Brain pericyte (primary cell): ENCODE measurements at places on chromosomes 3 and 15.

DNA sequence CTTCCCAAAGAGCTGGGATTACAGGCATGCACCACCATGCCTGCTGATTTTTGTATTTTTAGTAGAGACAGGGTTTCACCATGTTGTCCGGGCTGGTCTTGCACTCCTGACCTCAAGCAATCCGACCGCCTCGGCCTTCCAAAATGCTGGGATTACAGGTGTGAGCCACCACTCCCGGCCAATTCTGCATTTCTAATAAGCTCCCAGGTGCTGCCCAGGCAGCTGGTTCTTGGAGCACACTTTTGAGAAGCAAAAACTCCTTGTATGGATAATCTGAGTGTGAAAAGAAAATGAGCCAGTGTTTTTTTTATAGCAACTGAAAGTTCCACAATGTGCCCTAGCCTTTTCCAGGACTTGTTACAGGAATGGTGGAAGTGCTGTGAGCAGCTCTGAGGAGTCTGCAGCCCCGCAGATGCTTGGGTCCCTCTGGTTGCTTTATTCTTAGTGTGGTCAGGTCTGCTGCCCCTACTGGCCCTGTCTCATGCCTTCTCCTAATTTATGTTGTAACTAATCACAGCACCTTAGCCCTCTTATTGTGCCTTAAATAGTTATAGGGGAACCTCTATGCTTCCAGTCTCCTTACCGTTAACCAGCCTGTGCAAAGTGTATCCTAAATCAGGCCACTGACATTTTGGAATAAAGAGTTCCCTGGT lies 13.5 kb upstream of the KCNAB1 start:
- no peak for DNase-seq

GRCh38 chr3:38618343-38618742 lies 31.1 kb downstream of the SCN5A start:
- no peak for DNase-seq

- no peak for DNase-seq
These were observed 29.6 kb downstream of the DUT start for GRCh38 chr15:48360841-48361240.

DNA sequence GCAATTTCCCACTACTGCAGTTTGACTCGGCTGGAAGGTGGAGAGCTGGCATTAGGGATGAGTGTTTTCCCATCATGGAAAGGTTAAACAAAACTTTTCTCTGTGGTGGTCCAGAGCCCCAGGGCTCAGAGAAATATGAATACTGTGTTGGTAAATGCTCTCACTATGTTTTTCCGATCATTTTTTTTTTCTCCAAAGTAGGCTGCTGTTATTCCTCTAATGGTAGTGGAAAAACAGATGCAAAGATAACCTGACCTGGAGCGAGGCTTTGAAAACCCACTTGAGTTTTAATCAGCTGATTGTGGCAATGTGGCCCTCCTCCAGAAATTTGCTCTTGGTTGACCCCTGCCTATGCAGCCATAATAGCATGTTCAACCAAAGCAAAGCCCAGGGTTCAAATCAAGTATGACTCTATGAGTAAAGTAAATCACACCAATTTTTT lies 320.8 kb upstream of the CTNNB1 start:
- DNase-seq, result no peak

GRCh38 chr15:26449291-26449690 lies 323.6 kb downstream of the GABRB3 start:
- DNase-seq, result no peak

GRCh38 chr3:101932326-101933068 lies 83.2 kb downstream of the NFKBIZ start:
- no peak for DNase-seq
